ENCODE measurements at places on chromosomes 7 and 10. TPM values are rescaled to one million over a fixed set of nuclear protein-coding genes. Genes with fewer than 3 reads are reported as not detected.

GRCh38 chr7:92567460-92567859 lies 22.7 kb downstream of the FAM133B start:
- H3K27ac ChIP-seq: no peak overlapping the region
- no peaks in the 10 kb centered on the region for H3K4me1 ChIP-seq
- H3K27me3 ChIP-seq: no peaks in the 10 kb centered on the region

- H3K36me3 ChIP-seq: no peaks in the 10 kb centered on the region
- no peaks in the 10 kb centered on the region for H3K4me1 ChIP-seq
- H3K4me3 ChIP-seq: no peak overlapping the region
- no peak for DNase-seq
- H3K27me3 ChIP-seq: no peaks in the 10 kb centered on the region
Measured at GRCh38 chr10:60677531-60678129, 100.6 kb upstream of the CDK1 start.

DNA sequence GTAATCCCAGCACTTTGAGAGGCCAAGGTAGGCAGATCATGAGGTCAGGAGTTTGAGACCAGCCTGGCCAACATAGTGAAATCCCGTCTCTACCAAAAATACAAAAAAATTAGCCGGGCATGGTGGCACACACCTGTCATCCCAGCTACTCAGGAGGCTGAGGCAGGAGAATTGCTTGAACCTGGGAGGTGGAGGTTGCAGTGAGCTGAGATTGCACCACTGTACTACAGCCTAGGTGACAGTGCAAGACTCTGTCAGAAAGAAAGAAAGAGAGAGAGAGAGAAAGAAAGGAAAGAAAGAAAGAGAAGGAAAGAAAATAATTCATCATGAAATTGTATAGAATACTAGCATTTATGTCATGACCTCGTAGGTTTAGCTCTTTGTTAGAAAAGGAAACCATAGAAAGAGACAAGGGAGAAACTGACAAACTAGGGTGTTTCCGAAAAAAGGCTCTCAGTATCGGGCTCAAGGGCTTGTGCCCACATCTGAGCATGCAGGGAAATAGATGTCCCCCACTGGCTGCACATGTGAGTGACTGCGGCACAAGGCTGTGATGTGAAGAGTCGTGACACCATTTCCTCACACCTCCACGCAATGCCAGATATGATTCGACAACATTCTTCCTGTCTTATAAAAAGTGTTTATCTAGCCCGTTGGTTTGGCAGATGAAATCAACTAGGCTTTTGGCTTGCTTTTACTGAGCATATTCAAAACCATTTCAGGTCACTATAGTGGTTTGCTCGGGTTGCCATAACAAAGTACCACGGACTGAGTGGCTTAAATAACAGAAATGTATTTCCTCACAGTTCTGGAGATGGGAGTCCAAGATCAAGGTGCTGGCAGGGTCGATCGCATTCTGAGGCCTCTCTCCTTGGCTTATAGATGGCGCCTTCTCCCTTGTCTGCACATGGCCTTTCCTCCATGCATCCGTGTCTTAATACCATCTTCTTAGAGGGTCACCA lies 2.0 kb downstream of the SRGN start:
- no peaks in the 10 kb centered on the region for H3K36me3 ChIP-seq
- no peak overlapping the region for H3K4me3 ChIP-seq
- no peak for DNase-seq
- H3K4me1 ChIP-seq: no peaks in the 10 kb centered on the region

- no peak for DNase-seq
- H3K27me3 ChIP-seq: no peaks in the 10 kb centered on the region
- no peaks in the 10 kb centered on the region for H3K4me1 ChIP-seq
- H3K27ac ChIP-seq: no peak overlapping the region
Measured at GRCh38 chr10:116815641-116816415, 33.5 kb upstream of the ENO4 start.

- no peak overlapping the region for H3K27ac ChIP-seq
- no peaks in the 10 kb centered on the region for H3K27me3 ChIP-seq
- no peaks in the 10 kb centered on the region for H3K36me3 ChIP-seq
- no peaks in the 10 kb centered on the region for H3K4me1 ChIP-seq
Measured at GRCh38 chr7:35975851-35976454, 175.1 kb downstream of the SEPTIN7 start.

DNA sequence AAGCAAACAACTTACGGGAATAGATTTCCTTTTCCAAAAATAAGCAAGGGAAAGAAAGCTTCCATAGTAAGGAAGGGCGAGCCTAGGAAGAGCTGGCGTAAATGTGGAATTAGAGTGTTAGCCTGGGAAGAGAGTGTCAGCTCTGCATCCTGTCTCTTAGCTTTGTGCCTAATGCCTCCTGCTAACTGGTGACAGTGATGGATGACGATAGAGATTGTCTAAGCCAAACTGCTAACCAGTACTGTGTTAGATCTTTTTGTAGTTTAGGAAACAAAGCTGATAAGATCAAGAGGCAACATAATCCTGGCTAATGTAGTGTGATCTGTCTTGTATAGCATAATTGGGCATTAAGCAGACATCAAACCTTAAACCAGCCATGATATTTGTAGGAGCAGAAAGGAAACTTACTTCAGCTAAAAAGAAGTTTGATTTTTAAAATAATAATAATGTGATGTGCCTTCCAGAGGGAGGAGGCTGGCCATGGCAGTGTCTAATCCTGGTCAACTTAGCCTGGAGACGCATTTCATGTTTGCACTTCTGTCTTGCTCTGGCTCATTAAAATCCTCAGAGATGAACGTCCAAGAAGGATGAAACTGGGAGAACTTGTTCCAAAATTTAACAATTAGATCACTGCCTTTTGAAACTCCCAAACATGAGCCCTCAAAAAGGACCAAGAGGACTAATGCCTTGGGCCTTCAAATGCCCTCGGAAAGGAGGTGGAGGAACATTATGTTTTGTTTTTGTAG lies 85.1 kb downstream of the FAM204A start:
- H3K4me3 ChIP-seq: no peak overlapping the region
- H3K4me1 ChIP-seq: no peaks in the 10 kb centered on the region
- no peak for DNase-seq

DNA sequence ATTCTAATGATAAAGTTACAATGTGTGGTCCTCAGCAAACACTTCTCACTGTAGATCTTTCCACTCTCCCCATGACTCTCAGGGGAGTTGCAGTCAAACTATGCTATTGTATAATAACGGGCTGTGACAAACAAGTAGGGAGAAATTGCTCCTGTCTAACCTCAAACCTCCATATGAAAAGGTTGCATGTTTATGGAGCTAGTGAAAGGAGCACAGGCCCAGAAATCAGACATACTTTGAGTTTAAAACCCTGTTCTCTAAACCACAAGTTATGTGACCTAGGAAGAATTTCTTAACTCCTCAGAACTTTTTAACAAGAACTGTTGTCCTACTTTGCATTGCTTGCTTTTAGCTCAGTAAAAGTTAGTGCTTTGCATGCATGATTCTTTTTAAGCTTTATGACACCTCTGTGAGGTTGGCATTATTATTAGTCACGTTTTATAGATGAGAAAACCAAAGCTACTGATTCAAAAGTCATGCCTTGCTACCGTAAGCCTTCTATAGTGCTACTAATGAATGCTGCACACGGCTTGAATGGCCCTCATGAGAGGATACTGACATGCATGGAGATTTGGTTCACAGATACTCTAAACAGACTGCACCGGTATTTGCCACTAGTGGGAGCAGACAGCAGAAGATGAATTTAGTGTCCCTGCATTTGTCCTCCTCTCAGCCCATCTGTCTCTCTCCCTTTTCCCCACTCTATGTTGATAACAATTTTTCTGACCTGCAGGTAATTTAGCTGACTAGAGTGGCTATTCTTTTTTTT lies 129.5 kb upstream of the PCGF5 start:
- H3K4me3 ChIP-seq: no peak overlapping the region
- no peaks in the 10 kb centered on the region for H3K36me3 ChIP-seq
- no peaks in the 10 kb centered on the region for H3K27me3 ChIP-seq
- no peak for DNase-seq
- H3K4me1 ChIP-seq: peaks cover 5% of the 10 kb centered on the region
- H3K27ac ChIP-seq: peak overlapping the region; percentile 84

DNA sequence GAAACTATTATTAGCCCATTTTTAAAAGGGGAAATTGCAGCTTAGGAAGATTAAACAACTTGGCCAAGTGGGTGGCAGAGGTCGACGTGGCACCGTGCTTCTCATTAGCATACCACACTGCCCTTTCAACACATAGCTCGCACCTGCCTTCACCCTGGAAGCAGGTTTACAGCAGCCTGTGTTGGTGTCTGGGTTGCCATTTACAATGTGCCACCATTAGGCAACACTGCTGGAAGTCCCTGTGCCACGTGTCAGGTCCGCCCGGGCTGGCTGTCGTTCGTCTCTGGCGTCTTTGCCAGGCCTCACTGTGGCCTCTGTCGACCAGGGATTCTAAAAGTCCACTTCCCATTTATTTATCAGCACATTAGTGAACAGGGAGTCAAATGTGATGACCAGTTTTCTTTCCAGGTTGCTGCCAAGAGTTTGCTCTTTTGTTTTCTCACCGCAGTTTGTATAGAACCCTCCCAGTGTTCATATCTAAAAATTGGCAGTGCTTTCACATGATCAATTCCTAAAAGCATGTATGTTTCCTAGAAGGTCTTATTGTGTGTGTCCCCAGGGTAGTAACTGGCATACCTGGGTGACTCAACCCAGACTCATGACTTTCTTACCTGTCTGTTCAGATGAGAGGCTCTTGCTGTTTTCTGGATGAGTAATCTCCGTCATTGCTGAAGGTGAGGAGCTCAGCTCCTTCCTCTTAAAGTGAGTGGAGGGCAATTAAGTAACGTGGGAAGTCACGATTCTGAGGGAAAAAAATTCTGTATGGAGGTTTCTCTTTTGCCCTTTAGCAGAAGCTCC lies 9.2 kb downstream of the INSIG1 start:
- no peak overlapping the region for H3K27ac ChIP-seq
- peaks cover 6% of the 10 kb centered on the region for H3K36me3 ChIP-seq
- no peak for DNase-seq
- H3K4me3 ChIP-seq: no peak overlapping the region
- no peaks in the 10 kb centered on the region for H3K27me3 ChIP-seq
- H3K4me1 ChIP-seq: no peaks in the 10 kb centered on the region

DNA sequence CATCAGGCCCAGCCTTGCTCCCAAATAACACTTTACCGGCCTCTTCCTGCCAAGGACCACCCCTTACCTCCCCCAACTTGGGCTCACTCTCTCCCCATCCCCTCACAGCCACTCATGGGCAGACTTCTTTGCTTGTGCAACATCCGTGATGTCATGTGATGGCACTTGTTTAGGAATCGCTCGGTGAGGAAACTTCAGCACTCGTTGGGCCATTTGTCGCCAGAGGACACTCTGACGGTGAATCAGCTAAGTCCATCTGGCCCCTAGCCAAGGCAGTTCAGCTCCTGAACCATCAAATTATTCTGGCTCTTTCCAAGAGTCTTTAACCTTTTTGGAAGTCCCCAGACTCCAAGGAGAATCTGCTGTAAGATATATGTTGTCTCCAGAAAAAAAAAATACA lies 19.2 kb downstream of the BTBD16 start:
- no peaks in the 10 kb centered on the region for H3K27me3 ChIP-seq
- no peaks in the 10 kb centered on the region for H3K4me1 ChIP-seq
- no peak overlapping the region for H3K27ac ChIP-seq

GRCh38 chr10:11511321-11511720 lies 100.1 kb downstream of the USP6NL start:
- DNase-seq: no peak
- H3K27ac ChIP-seq: no peak overlapping the region
- no peaks in the 10 kb centered on the region for H3K27me3 ChIP-seq
- H3K36me3 ChIP-seq: peaks cover 2% of the 10 kb centered on the region
- no peak overlapping the region for H3K4me3 ChIP-seq

GRCh38 chr7:82950436-82950835 lies 212.2 kb downstream of the PCLO start:
- no peak for DNase-seq
- H3K36me3 ChIP-seq: no peaks in the 10 kb centered on the region
- H3K4me3 ChIP-seq: no peak overlapping the region
- H3K27ac ChIP-seq: no peak overlapping the region

GRCh38 chr10:110794808-110795207 lies 76.9 kb upstream of the PDCD4 start:
- no peaks in the 10 kb centered on the region for H3K4me1 ChIP-seq
- H3K4me3 ChIP-seq: no peak overlapping the region
- no peak for DNase-seq
- no peak overlapping the region for H3K27ac ChIP-seq
- no peaks in the 10 kb centered on the region for H3K27me3 ChIP-seq
- peaks cover 4% of the 10 kb centered on the region for H3K36me3 ChIP-seq

GRCh38 chr7:51242881-51243518 lies 73.6 kb downstream of the COBL start:
- H3K36me3 ChIP-seq: no peaks in the 10 kb centered on the region
- no peak for DNase-seq
- no peaks in the 10 kb centered on the region for H3K4me1 ChIP-seq
- H3K27ac ChIP-seq: no peak overlapping the region

DNA sequence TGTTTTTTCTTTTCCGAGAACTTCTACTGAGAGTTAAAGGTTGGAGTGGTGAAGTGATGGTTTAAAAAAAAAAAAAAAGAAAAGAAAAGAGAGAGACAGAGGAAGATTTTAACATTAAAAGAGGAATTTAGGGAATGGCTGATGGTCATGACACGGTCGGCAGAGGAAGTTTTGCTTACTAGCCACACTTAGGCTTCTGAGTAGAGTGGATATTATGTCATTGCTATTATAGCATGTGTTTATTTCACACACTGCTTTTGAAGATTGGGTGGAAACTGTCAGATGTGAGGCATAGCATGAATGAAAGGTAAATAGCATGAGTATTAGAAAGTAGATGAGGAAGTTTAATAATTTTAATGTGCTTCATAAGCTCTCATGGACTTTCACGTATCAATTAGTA lies 2.5 kb downstream of the KAT6B start:
- H3K27ac ChIP-seq: no peak overlapping the region
- no peaks in the 10 kb centered on the region for H3K4me1 ChIP-seq
- H3K27me3 ChIP-seq: no peaks in the 10 kb centered on the region
- H3K36me3 ChIP-seq: no peaks in the 10 kb centered on the region
- DNase-seq: no peak

LFNG gene
- total RNA-seq: 14.0 TPM

CUL2 gene
- total RNA-seq: 24.3 TPM

LIPJ gene
- total RNA-seq: 0.87 TPM

C7orf57 gene
- not detected for total RNA-seq

CYP3A4 gene
- not detected for total RNA-seq

WNT8B gene
- not detected for total RNA-seq

KLLN gene
- 0.66 TPM for total RNA-seq

KCNIP2 gene
- total RNA-seq: 3.9 TPM

HOXA6 gene
- 7.6 TPM for total RNA-seq

ENO4 gene
- not detected for total RNA-seq

TFEC gene
- 7.4 TPM for total RNA-seq

HYAL4 gene
- not detected for total RNA-seq

Measured in aorta (tissue), 5 donors.